Caco-2 (cell line): ENCODE measurements at places on chromosomes 1 and 21. TPM values are rescaled to one million over a fixed set of nuclear protein-coding genes. Genes with fewer than 3 reads are reported as not detected.

The C8A gene
- total RNA-seq = not detected in 2 replicates

The PADI2 gene
- 0.73 and 0.84 TPM in 2 replicates for total RNA-seq

The CD1C gene
- total RNA-seq = not detected in 2 replicates

The CCDC30 gene
- 1.3 and 1.4 TPM in 2 replicates for total RNA-seq

The DHDDS gene
- total RNA-seq = 46.9 and 55.6 TPM in 2 replicates

The C1orf87 gene
- not detected in 2 replicates for total RNA-seq

The NKAIN1 gene
- total RNA-seq = 0.12 TPM in 1 of 2 replicates, not detected in the other

The C1orf53 gene
- 9.4 and 9.9 TPM in 2 replicates for total RNA-seq

The MMEL1 gene
- total RNA-seq = not detected in 2 replicates

The BTG2 gene
- total RNA-seq = 21.2 and 21.6 TPM in 2 replicates

The KCNE2 gene
- not detected in 2 replicates for total RNA-seq

The CHODL gene
- 0.16 TPM in 1 of 2 replicates, not detected in the other for total RNA-seq

The TRIM58 gene
- not detected in 2 replicates for total RNA-seq

The BTBD19 gene
- total RNA-seq = 0.53 and 1.6 TPM in 2 replicates

The PLA2G4A gene
- total RNA-seq = 2.0 and 3.4 TPM in 2 replicates

The CORT gene
- total RNA-seq = 0.79 TPM in 1 of 2 replicates, not detected in the other

- H3K4me1 ChIP-seq = no peaks in the 10 kb centered on the region
- H3K4me3 ChIP-seq = no peak overlapping the region
- no peaks in the 10 kb centered on the region for H3K27me3 ChIP-seq
- no peak for DNase-seq
- no peak overlapping the region for H3K27ac ChIP-seq
Measured at GRCh38 chr1:198096390-198096789, 60.4 kb upstream of the NEK7 start.

DNA sequence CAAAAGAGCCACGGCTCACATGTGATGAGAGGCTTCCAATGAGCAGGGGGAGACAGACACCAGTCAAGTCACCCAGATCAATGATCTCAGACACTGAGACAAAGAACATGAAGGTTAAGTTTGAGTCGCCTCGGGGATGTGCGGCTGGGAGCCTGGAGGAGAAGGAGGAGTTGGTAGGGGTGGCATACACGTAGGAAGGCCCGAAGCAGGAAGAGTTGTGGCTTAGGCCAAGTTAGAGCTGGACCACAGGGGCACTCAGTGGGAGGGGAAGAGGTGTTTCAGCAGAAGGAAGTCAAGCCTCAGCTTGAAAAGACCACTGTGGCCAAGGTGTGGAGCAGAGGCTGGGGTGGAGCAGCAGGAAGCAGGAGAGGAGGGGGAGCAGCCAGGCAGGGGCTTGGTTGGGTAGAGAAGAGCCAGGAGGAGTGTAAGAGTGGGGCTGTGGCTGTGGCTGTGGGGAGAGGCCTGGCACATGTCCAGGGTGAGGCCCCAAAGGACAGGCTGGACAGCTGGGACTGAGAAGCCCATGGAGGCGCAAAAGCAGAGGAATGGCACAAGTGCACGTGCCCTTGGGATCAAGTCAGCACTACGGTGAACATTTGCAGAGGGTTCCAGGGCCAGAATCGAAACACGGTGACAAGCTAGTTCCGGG is 27.6 kb downstream of the CTNNBIP1 start:
- no peaks in the 10 kb centered on the region for H3K4me1 ChIP-seq
- H3K27ac ChIP-seq = no peak overlapping the region
- no peaks in the 10 kb centered on the region for H3K27me3 ChIP-seq
- no peak overlapping the region for H3K4me3 ChIP-seq
- no peak for DNase-seq

DNA sequence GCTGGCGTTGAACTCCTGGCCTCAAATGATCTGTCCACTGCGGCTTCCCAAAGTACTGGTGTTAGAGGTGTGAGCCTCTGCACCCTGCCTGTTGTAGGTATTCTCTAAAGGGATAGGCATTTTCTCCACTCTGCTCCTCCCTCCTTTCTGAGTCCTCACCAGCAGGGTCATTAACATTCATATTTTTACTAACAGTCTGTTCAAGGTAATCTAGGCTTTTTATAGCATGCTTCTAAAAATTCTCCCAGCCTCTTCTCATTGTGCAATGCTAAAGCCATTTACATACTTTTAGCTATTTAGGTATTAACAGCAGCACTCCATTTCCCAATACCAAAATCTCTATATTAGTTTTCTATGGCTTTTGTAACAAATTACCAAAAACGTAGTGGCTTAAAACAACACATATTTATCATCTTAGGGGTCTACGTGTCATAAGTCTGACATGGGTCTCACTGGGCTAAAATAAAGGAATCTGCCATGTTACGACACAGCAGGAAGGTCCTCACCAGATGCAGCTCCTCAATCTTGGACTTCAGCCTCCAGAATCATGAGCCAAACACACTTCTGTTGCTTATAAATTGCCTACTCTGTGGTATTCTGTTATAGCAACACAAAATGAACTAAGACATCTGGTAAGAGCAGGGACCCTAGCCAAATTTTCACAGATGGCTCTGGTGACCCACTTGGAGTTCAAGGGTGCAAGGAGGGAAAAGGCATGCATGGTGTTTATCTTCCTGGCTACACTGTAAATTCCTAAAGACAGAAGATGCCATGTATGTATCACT is 2.9 kb upstream of the SLC2A7 start:
- H3K4me3 ChIP-seq = no peak overlapping the region
- no peaks in the 10 kb centered on the region for H3K27me3 ChIP-seq
- H3K36me3 ChIP-seq = no peaks in the 10 kb centered on the region
- no peak overlapping the region for H3K27ac ChIP-seq
- DNase-seq = no peak

- no peaks in the 10 kb centered on the region for H3K4me1 ChIP-seq
- DNase-seq = no peak
- no peak overlapping the region for H3K4me3 ChIP-seq
- no peak overlapping the region for H3K27ac ChIP-seq
Measured at GRCh38 chr1:207670997-207671396, 26.1 kb downstream of the CR1L start.

- H3K27ac ChIP-seq = no peak overlapping the region
- DNase-seq = no peak
- H3K27me3 ChIP-seq = no peaks in the 10 kb centered on the region
- no peaks in the 10 kb centered on the region for H3K4me1 ChIP-seq
- H3K36me3 ChIP-seq = peaks cover 1% of the 10 kb centered on the region
- H3K4me3 ChIP-seq = no peak overlapping the region
Measured at GRCh38 chr1:3842912-3843311, 14.1 kb downstream of the CEP104 start.

GRCh38 chr1:10890491-10891071 is 94.1 kb upstream of the CASZ1 start:
- no peak overlapping the region for H3K4me3 ChIP-seq
- H3K4me1 ChIP-seq = peaks cover 6% of the 10 kb centered on the region; the same call in 1 of the 2 replicates
- H3K36me3 ChIP-seq = no peaks in the 10 kb centered on the region
- no peak overlapping the region for H3K27ac ChIP-seq
- DNase-seq = no peak
- no peaks in the 10 kb centered on the region for H3K27me3 ChIP-seq

GRCh38 chr1:47783638-47784496 is 213.3 kb downstream of the TRABD2B start:
- H3K4me3 ChIP-seq = no peak overlapping the region
- H3K27ac ChIP-seq = no peak overlapping the region
- DNase-seq = no peak
- H3K36me3 ChIP-seq = no peaks in the 10 kb centered on the region
- no peaks in the 10 kb centered on the region for H3K4me1 ChIP-seq
- no peaks in the 10 kb centered on the region for H3K27me3 ChIP-seq

DNA sequence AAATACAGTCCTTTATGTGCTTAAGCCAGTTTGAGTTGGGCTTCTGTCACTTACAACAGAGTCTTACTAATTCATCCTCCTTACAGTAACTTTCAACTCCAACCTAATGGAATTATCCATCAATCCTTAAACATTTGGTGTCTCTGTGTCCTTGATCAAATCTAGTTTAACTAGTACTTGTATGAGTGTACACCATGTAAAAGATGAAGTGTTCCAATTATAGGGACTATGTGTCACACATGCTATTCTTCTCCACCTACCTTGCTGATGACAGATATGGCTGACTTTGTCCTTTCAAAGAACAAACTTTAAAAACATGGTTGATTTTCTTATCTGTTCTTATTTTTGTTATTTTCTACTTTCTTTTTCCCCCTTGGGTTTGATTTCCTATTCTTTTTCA is 60.4 kb upstream of the NBPF3 start:
- no peak for DNase-seq
- no peaks in the 10 kb centered on the region for H3K36me3 ChIP-seq
- no peak overlapping the region for H3K4me3 ChIP-seq
- no peaks in the 10 kb centered on the region for H3K4me1 ChIP-seq

- DNase-seq = no peak
- H3K4me3 ChIP-seq = no peak overlapping the region
- H3K36me3 ChIP-seq = no peaks in the 10 kb centered on the region
- peaks cover 13% of the 10 kb centered on the region for H3K4me1 ChIP-seq
- H3K27ac ChIP-seq = peak overlapping the region; percentile 66
Measured at GRCh38 chr1:115134231-115134630, 44.9 kb upstream of the TSPAN2 start.

GRCh38 chr1:36523230-36523495 is 40.5 kb upstream of the CSF3R start:
- DNase-seq = no peak
- no peaks in the 10 kb centered on the region for H3K4me1 ChIP-seq
- no peaks in the 10 kb centered on the region for H3K27me3 ChIP-seq
- no peak overlapping the region for H3K4me3 ChIP-seq
- H3K27ac ChIP-seq = no peak overlapping the region
- H3K36me3 ChIP-seq = no peaks in the 10 kb centered on the region

GRCh38 chr1:216331211-216331610 is 92.0 kb downstream of the USH2A start:
- H3K27me3 ChIP-seq = no peaks in the 10 kb centered on the region
- DNase-seq = no peak
- H3K4me3 ChIP-seq = no peak overlapping the region
- peaks cover 6% of the 10 kb centered on the region; the same call in 1 of the 2 replicates for H3K4me1 ChIP-seq
- H3K27ac ChIP-seq = no peak overlapping the region
- H3K36me3 ChIP-seq = no peaks in the 10 kb centered on the region

- no peak overlapping the region for H3K4me3 ChIP-seq
- no peaks in the 10 kb centered on the region for H3K27me3 ChIP-seq
- no peak for DNase-seq
Measured at GRCh38 chr1:82177192-82177591, 376.5 kb downstream of the ADGRL2 start.

DNA sequence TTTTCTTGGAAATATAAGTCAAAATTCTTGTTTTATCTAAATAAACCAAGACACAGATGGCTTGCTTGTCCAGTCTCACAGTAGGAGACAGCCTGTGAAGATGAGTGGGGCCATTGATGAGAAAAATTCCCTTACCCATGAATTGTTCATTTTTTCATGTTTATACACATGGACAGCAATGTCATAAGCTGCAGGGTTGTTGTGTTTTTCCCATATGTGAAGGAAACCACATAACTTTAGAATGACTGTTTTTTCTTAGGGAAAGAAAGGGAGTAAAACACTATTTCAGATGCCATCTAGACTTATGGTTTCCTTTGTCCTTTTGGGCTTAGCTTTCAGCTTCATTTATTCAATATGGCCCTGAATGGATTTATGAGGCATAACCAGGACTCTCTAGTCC is 622.5 kb upstream of the NR5A2 start:
- DNase-seq = no peak
- H3K27ac ChIP-seq = no peak overlapping the region
- H3K36me3 ChIP-seq = no peaks in the 10 kb centered on the region
- H3K4me1 ChIP-seq = no peaks in the 10 kb centered on the region

- no peak overlapping the region for H3K27ac ChIP-seq
- no peak overlapping the region for H3K4me3 ChIP-seq
- H3K36me3 ChIP-seq = no peaks in the 10 kb centered on the region
- H3K4me1 ChIP-seq = no peaks in the 10 kb centered on the region
- no peaks in the 10 kb centered on the region; the same call in 1 of the 2 replicates for H3K27me3 ChIP-seq
Measured at GRCh38 chr1:242016479-242016878, 17.6 kb upstream of the MAP1LC3C start.

DNA sequence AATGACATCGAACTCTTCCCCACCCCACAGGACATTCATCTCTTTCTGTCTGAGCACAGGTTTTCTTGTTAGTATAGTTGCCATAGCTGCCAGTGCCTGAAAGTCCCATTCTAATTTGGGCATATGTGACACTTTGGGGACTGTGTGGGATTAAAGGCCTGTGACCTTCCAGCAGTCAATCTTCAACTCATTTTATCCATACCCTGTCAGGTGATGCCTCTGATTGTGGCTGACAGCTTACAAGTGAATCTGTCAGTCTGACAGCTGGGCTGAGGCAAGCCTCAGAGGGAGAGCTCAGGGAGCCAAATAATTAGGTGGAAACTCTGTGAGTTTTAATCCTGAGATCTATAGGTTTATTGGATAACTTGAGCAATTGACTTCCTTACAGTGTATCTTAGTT is 29.6 kb downstream of the ZCCHC17 start:
- no peak overlapping the region for H3K27ac ChIP-seq
- no peaks in the 10 kb centered on the region for H3K27me3 ChIP-seq
- no peak overlapping the region for H3K4me3 ChIP-seq
- DNase-seq = no peak

GRCh38 chr21:35871906-35872305 is 188.4 kb downstream of the SETD4 start:
- H3K4me1 ChIP-seq = no peaks in the 10 kb centered on the region
- H3K4me3 ChIP-seq = no peak overlapping the region
- no peak overlapping the region for H3K27ac ChIP-seq
- no peak for DNase-seq
- H3K27me3 ChIP-seq = no peaks in the 10 kb centered on the region

GRCh38 chr21:42174173-42174572 is 44.8 kb upstream of the ABCG1 start:
- H3K4me3 ChIP-seq = no peak overlapping the region
- H3K27me3 ChIP-seq = no peaks in the 10 kb centered on the region; the same call in 1 of the 2 replicates
- H3K36me3 ChIP-seq = no peaks in the 10 kb centered on the region
- no peaks in the 10 kb centered on the region for H3K4me1 ChIP-seq
- DNase-seq = no peak
- H3K27ac ChIP-seq = no peak overlapping the region

GRCh38 chr1:44851308-44851707 is 8.3 kb upstream of the PTCH2 start:
- no peaks in the 10 kb centered on the region for H3K36me3 ChIP-seq
- DNase-seq = no peak
- no peak overlapping the region for H3K27ac ChIP-seq
- H3K4me1 ChIP-seq = no peaks in the 10 kb centered on the region
- H3K27me3 ChIP-seq = no peaks in the 10 kb centered on the region

GRCh38 chr1:92087542-92087941 is 7.4 kb downstream of the BTBD8 start:
- no peak overlapping the region for H3K27ac ChIP-seq
- no peak for DNase-seq
- no peaks in the 10 kb centered on the region for H3K36me3 ChIP-seq
- H3K27me3 ChIP-seq = no peaks in the 10 kb centered on the region
